ENCODE measurements at places on chromosomes 3 and 15.
A peak's percentile ranks its signal among the peaks of the same experiment; 100 is the strongest.

DNA sequence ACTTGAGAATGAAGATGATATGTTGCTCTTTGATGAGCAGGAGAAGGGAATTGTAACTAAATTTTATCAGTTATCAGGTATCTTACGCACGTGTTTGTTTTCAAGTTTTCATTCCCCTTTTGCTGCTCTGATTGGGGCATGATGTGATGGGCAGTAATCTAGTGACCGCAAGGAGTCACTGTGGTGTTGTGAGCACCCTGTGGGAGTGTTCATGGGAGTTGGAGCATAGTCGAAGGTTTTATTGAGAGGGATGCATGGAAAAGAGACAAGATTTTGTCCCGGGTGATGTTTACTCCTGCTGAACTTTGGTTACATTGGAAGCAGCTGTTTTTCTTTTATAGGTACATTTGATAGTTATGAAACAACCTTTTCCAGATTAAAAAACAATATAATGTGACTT lies 2.1 kb downstream of the FAN1 start:
- DNase-seq = no peak

- DNase-seq = no peak
Observed at GRCh38 chr3:69012100-69012799, 1.2 kb downstream of the EOGT start.

DNA sequence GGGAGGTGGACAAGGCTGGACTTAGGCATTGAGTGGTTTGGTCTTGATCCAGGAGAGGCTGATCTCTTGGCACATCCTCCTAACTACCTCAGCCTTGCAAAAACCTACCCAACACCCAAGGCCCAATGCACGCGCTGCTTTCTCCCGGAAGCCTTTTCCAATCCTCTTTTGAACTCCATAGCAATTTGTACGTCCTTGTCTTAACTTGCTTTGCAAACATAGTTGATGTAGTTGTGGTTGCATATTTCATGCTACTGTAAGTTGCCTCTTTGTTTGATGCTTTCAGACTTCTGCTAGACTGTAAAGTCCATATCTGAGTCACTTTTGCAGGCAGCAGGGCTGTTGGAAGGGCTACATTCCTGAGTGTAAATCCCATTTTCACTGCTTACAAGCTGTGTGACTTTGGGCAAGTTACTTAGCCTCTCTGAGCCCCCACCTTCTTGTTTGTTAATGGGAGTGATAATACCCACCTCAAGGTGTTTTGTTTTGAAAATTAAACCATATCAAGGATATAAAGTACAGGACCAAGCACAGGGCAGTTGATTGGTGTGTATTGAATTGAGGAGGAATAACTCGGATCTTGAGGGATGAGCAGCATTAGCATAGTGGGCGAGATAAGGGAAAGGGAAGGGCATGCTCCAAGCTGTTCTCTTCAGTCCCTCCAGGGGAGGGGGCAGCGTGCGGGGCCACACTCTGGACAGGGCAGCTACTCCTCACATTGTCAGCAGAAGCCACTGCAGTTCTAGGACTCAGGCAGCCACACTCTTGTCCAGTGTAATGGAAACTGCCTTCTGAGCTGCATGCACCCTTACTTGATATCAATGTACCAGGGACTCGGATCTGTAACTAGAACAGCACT lies 28.8 kb downstream of the SIAH2 start:
- no peak for DNase-seq

- DNase-seq = no peak
Observed at GRCh38 chr3:141411251-141411771, 43.0 kb downstream of the ZBTB38 start.

GRCh38 chr3:47238017-47238416 lies 44.6 kb downstream of the KIF9 start:
- DNase-seq = no peak

DNA sequence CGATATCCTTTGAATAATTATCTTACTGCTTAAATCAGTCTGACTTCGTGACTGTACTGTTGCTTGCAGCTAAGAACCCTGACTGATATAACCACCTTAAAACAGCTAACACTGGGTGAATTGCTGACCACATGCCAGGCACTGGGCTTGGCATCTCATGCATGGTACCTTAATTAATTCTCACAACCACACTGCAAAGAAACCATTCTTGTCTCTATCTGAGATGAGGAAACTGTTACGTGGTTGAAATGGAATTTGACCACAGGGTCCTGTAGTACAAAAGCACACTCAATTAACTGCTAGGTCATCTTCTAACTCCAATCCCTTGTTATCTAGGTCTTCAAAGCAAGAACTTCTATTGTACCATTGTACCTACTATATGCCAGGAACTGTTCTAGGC lies 92.7 kb upstream of the PRICKLE2 start:
- no peak for DNase-seq

DNA sequence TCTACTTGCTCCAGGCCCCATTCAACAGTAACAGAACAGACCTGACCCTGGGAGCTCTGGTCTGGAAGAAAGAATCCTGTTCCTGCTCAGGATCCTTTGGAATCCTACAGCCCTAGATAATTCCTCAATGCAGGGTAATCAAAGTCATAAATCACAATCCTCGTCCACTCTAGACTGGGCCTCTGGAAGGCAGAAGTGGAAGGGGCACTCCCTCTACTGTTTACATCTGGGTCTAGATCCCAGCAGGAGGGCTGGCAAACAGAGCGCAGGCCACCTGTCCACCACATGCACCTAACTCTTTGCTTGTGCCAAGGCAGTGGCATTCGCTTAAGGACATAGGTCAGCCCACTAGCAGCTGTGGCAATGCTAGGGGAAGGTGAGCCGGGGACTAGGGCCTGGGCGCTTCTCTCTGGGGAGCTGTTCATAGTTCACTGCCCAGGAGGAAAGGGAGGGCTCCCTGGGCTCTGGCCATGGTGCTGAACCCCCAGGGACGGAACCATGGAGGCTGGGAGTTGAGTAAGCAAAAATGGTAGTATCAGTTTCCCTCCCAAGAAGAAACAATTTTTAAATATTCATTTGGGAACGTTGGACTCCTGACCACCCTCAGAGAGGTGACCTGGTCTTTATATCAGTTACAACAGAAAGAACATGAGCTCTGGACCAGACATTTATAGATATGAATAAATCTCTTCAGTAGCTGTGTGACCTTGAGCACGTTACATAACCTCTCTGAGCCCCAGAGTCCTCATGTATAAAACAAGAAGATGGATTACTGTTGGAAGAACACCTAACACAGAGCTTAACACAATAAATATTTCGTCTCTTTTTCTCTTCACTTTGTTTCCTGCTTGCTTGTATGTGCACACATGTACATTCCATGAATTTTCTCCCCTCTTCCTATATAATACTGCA lies 90.2 kb downstream of the NTRK3 start:
- DNase-seq = peak; percentile 57

DNA sequence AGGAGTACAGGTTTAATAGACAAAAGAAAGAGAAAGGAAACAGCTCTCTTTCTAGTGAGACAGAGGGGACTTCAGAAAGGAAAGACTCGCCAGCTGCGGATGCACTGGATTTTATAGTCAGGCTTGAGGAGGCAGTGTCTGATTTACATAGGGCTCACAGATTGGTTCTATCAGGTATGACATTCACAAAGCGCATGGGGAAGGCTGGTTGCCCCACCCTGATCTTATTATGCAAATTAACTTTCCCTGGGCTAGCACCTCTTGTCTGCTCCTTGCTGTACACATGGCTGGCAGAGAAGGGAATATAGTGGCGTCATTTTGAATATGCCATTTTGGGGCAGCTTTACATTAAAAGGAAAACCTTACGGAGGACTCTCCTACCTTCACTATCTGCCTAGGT lies 938.4 kb upstream of the SEMA6D start:
- DNase-seq = no peak

DNA sequence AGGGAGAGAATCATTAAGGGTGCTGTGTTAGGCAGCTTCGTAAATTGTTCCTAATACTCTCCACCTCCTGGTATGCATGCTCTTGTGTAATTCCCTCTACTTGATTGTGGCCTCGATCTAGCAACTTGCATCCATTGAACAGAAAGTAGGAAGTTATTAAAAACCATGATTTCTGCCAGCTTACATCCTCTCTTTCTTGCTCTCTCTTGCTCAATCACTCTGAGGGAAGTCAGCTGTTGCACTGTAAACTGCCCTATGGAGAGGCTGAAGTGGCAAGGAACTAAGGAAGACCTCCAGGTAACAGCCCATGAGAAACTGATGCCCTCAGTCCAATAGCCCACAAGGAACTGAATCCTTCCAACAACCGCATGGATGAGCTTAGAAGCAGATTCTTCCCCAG lies 92.6 kb downstream of the ERC2 start:
- DNase-seq = peak; percentile 28

DNA sequence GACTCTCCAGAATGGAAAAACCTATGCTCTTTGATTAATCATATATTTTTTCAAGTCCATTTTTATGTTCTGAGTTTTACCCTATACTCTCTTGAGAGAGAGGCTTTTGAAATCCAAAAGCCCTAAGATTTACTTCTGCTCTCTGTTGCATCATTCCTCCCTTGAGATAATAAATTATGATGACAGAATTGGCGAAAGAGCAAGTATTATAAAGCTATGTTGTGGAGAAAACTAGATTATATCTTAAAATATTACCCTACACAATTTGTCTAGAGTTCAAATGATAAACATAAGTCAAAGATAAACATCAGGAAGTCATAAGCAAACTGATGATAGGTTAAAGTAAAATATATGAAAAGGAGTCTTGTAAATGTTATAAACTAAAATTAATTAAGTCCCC lies 293.4 kb upstream of the MME start:
- no peak for DNase-seq
